ENCODE measurements at places on chromosomes 13 and 19. TPM values are rescaled to one million over a fixed set of nuclear protein-coding genes. Genes with fewer than 3 reads are reported as not detected.
A peak's percentile ranks its signal among the peaks of the same experiment; 100 is the strongest.

- no peaks in the 10 kb centered on the region for H3K36me3 ChIP-seq
- H3K27ac ChIP-seq = no peak overlapping the region
- no peak for DNase-seq
- no peak overlapping the region for H3K4me3 ChIP-seq
- peaks cover 2% of the 10 kb centered on the region for H3K4me1 ChIP-seq
These were observed 280.6 kb downstream of the SHISA2 start for GRCh38 chr13:25771202-25771601.

GRCh38 chr13:51818276-51818675 is 14.3 kb upstream of the DHRS12 start:
- H3K4me1 ChIP-seq = peaks cover 64% of the 10 kb centered on the region
- no peaks in the 10 kb centered on the region for H3K36me3 ChIP-seq
- no peak overlapping the region for H3K4me3 ChIP-seq
- DNase-seq = no peak
- no peaks in the 10 kb centered on the region for H3K27me3 ChIP-seq

DNA sequence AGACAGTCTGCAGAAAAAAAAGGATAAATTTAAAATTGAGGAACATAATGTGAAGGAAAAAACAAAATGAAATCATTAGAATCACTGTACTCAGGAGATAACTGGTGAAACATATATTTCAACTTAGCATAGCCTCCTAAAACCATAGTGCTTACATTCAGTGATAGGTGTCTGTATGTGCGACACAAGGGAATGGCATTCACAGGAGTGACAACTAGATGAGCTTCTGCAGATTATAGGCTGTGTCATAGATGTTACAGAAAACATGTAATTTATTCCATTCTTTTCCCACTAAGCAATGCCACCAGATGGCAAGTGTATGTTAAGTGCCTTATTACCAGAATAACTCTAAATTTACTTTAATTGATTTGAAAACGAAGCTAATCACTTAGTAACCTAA is 960.0 kb upstream of the PCDH20 start:
- H3K27me3 ChIP-seq = no peaks in the 10 kb centered on the region
- no peak overlapping the region for H3K27ac ChIP-seq
- H3K4me3 ChIP-seq = no peak overlapping the region
- H3K4me1 ChIP-seq = no peaks in the 10 kb centered on the region

DNA sequence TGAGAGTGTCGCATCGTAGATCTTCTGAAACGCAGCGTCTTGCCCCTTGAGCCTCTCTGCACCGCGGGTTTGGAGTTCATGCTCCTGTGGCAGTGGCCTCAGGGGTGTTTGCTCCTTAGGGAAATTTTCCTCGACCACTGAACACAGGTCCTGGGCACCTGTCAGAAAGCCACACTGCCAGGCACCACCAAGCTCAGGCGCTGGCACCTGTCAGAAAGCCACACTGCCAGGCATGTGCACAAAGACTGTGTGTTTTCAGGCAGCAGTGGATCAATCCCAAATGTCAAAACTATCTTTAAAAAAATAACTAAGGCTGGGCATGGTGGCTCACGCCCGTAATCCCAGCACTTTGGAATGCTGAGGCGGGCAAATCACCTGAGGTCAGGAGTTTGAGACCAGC is 87.1 kb downstream of the ATP11A start:
- DNase-seq = no peak
- no peaks in the 10 kb centered on the region for H3K36me3 ChIP-seq
- H3K4me3 ChIP-seq = no peak overlapping the region
- peaks cover 2% of the 10 kb centered on the region for H3K27me3 ChIP-seq
- H3K27ac ChIP-seq = no peak overlapping the region

- H3K4me1 ChIP-seq = no peaks in the 10 kb centered on the region
- no peak overlapping the region for H3K27ac ChIP-seq
- no peak for DNase-seq
- peaks cover 11% of the 10 kb centered on the region for H3K36me3 ChIP-seq
- H3K27me3 ChIP-seq = no peaks in the 10 kb centered on the region
These were observed 6.8 kb downstream of the FAM98C start for GRCh38 chr19:38409631-38410133.

DNA sequence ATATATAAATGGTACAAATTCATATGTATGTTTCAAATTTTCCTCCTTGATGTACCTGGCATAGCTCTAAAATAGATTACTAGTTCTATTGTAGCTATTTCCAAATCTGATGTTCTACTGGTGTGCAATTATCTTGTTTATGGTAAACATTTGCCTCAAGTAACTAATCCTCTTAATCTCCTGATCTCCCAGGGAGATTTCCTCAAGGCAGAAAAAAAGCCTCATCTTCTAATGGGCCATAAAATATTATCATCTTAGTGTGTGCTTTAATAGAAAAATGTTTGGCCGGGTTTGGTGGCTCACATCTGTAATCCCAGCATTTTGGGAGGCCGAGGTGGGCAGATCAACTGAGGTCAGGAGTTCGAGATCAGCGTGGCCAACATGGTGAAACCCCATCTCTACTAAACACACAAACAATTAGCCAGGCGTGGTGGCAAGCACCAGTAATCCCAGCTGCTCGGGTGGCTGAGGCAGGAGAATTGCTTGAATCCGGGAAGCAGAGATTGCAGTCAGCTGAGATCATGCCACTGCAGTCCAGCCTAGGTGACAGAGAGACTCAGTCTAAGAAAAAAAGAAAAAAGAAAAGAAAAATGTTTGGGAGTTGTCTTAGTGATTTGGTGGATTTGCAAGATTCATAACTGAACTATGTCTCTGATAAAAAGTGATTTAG is 498.9 kb upstream of the SLITRK5 start:
- H3K36me3 ChIP-seq = no peaks in the 10 kb centered on the region
- H3K4me1 ChIP-seq = no peaks in the 10 kb centered on the region
- H3K4me3 ChIP-seq = no peak overlapping the region
- H3K27ac ChIP-seq = no peak overlapping the region
- H3K27me3 ChIP-seq = no peaks in the 10 kb centered on the region

- H3K27me3 ChIP-seq = peaks cover 36% of the 10 kb centered on the region
- no peak overlapping the region for H3K27ac ChIP-seq
- H3K4me3 ChIP-seq = no peak overlapping the region
- H3K4me1 ChIP-seq = no peaks in the 10 kb centered on the region
These were observed 51.3 kb downstream of the C13orf46 start for GRCh38 chr13:113922412-113923118.

DNA sequence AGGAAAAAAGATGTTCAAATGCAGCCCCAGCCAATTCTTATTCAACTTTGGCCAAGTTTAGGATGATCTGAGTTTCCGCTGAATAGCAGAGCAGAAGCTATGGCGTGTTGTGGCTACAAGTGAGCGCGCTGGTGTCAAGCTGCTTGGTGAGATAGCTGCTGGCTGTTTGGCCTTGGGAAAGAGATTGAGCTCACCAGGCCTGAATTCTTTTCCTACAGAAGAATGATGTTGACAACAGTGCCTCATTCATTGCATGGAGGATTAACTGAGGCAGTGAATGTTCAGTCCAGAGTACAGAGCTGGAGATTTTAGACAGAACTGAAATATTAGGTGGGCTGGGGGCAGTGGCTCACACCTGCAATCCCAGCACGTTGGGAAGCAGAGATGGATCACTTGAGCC is 31.5 kb upstream of the MAP3K10 start:
- H3K27me3 ChIP-seq = no peaks in the 10 kb centered on the region
- H3K36me3 ChIP-seq = no peaks in the 10 kb centered on the region
- no peak overlapping the region for H3K27ac ChIP-seq
- no peak for DNase-seq
- no peak overlapping the region for H3K4me3 ChIP-seq

DNA sequence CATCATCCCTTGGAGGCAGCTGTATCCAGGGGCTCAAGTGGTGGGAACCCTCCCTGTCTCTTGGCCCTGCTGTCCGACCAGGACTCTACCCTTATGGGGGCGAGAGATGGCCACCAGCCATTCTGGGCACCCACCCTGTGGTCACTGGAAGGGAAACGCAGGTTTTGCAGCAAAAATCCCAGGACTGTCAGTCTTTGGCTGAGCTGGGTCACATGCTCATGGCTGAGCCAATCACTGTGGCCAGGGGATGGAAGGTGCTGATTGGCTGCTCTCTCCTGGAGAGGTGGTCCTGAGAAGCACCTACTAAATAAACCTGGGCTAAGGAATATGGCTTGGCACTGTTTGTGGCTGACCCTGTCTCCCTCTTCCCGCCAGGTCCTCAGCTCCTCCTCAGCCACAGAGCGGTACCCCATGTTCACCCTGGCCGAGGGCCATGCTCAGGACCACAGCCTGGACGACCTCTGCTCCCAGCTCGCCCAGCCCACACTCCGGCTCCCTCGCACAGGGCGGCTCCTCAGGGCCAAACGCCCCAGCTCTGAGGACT is 8.9 kb downstream of the ATG4D start:
- H3K27me3 ChIP-seq = no peaks in the 10 kb centered on the region
- H3K4me3 ChIP-seq = peak overlapping the region; percentile 69
- H3K36me3 ChIP-seq = peaks cover 47% of the 10 kb centered on the region
- no peak for DNase-seq
- peak overlapping the region; percentile 92 for H3K27ac ChIP-seq
- H3K4me1 ChIP-seq = peaks cover 42% of the 10 kb centered on the region

DNA sequence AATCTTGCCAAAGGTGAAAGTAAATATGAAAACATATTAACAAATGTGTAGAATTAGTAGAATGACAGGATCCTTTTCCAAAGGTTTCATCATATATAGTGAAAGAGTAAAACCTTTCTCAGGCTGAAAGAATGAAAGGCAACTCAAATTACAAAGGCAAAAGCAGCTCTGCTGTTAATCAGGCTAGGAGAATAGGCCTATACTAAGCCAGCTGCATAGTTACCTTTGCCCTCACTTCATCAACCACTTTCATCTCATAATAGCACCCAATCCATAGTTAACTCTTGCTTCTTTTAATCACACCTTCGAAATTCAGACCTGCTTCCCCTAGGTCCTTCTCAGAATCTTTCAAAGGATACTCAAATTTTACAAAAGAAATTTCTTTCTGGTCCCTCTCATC is 1167.6 kb upstream of the ATXN8OS start:
- H3K36me3 ChIP-seq = no peaks in the 10 kb centered on the region
- no peak overlapping the region for H3K4me3 ChIP-seq
- H3K4me1 ChIP-seq = no peaks in the 10 kb centered on the region
- no peak for DNase-seq
- no peaks in the 10 kb centered on the region for H3K27me3 ChIP-seq

DNA sequence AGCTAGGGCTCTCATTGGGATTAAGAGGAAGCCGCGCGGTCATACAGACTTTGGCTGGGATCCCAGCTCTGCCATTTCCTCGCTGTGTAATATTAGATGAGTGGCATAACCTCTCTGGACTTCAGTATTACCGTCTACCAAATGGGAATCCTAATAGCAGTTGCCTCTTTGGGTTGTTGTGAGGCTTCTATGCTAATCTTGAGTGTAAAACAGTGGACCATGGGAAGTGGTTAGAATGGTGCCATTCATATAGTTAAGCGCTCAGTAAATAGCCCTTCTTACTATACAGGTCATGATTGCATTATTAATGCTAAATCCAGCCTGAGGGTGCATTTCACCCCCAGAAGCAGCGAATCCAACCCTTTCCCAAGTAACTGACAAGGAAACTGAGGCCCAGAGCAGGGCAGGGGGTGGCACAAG is 566 bp upstream of the OPA3 start:
- H3K4me1 ChIP-seq = peaks cover 8% of the 10 kb centered on the region
- H3K36me3 ChIP-seq = peaks cover 9% of the 10 kb centered on the region
- no peak for DNase-seq
- H3K27ac ChIP-seq = peak overlapping the region; percentile 94

- DNase-seq = no peak
- no peaks in the 10 kb centered on the region for H3K36me3 ChIP-seq
- H3K4me3 ChIP-seq = no peak overlapping the region
- H3K27me3 ChIP-seq = no peaks in the 10 kb centered on the region
- no peak overlapping the region for H3K27ac ChIP-seq
These were observed 160.1 kb upstream of the SOX1 start for GRCh38 chr13:111906816-111907215.

DNA sequence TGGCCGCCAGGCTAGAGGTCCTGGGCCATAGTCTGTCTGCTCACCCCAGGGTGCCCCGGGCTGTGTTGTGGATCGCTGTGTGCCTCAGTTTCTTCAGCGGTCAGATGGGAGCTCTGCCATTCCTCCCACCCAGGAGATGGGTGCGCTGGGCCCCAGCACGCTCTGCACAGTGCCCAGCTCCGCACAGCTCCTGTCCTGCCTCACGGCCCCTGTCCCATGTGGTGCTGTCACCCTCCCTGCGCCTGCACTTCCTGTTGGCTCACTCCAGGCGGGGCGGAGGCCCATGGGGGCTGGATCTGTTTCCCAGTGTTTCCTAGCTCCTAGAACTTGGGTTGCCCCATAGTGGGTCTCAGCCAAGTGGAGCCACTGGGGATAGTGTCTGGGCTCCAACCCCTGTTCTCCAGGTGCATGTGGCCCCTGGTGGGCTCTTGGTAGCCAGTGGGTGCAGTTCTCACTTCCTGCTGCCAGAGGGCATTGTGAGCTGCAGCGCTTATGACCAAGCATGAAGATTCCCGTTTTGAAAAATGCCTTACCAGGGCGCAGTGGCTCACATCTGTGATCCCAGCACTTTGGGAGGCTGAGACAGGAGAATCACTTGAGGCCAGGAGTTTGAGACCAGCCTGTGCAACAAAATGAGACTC is 69.8 kb downstream of the KDM4B start:
- H3K4me1 ChIP-seq = peaks cover 3% of the 10 kb centered on the region
- no peak overlapping the region for H3K4me3 ChIP-seq
- no peaks in the 10 kb centered on the region for H3K27me3 ChIP-seq
- H3K27ac ChIP-seq = no peak overlapping the region
- no peak for DNase-seq

DNA sequence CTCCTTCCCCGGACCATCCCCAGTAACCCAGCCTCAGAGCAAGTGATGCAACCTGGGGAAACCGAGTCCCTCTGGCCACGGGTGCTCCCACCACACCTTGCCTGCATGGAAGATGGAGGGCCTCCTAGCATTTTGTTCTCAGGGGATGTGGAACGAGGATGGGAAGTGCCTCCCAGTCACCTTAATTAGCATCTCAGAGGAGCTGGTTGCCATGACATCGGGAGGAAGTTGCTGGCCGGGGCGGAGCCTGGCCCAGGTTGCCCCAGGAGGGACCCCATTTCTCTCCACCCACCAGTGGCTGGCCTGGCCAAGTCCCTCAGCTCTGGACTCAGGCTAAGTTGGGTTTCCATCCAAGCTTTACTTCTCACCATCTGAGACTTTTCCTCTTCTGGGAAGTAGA is 24.1 kb upstream of the PTPRS start:
- DNase-seq = no peak
- no peaks in the 10 kb centered on the region for H3K27me3 ChIP-seq
- H3K4me1 ChIP-seq = no peaks in the 10 kb centered on the region
- H3K4me3 ChIP-seq = no peak overlapping the region
- no peak overlapping the region for H3K27ac ChIP-seq
- no peaks in the 10 kb centered on the region for H3K36me3 ChIP-seq

DNA sequence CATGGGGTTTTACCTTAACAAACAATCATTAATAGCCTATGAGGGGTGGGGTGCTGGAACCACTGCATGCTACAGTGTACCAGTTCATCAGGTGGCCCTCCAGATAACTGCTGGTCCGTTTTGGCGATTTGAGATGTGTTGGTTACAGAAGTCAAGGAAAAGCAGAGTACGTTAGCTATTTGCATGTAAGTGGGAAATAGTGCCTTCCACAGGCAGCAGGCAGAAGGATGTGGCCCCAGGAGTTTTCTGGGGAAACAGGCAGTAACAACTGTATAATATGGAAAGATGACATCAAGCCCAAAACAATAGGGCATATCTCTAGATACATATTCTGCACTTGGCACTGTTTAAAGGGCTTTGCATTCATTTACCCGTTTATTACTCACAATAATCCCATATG is 245.7 kb downstream of the COL4A1 start:
- no peak overlapping the region for H3K4me3 ChIP-seq
- no peaks in the 10 kb centered on the region for H3K36me3 ChIP-seq
- H3K4me1 ChIP-seq = no peaks in the 10 kb centered on the region
- DNase-seq = no peak

Gene CYP2A6
- total RNA-seq = 0.28 TPM

Gene CD33
- total RNA-seq = 10.6 TPM

Gene GPR183
- 36.4 TPM for total RNA-seq

Gene LILRA6
- total RNA-seq = 0.60 TPM

Data from activated naive CD8-positive, alpha-beta T cell treated with anti-CD3 and anti-CD28 coated beads, Interleukin-2, amount 10 ng/mL, durations not matched to agents 7 days and 5 days (primary cell).